ENCODE measurements at places on chromosomes 4 and X.

DNA sequence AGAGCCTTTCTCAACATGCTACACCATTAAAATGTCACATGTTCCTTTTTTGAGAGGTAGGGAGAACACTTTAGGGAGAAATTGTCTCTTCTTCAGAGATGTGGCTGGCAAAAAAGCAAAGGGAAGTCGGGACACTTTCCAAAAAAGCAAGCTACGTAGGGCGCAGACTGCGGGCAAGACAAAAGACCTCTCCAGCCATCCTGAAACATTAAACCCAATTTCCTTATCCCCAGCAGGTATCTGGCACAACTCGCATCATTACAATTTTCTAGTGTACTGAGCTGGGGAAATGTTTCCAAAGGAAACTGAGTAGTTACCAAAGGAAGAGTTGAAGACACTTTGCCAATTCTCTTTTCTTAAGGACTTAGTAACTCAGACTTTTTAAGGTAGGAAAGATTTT is 116.0 kb downstream of the PACRGL start:
- no peak for DNase-seq

DNA sequence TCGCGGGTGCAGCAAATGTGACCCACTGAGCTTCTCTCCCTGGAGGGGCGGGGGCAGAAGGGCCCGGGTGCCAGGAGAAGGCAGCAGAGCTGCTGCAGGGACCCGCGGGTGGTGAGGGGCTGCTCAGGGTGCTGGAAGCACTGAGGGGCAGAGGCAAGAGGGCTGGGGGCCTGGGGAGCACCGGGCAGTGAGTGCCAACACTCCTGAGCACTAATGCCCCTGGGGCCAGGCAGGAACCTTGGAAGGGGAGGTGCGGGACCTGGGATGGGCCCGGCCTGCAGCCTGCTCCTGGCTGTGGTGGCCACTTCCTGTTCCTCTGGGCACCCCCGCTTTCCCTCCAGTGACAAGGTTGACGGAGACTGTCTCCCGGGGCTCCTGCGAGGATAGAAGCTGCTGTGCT is 66.5 kb upstream of the ADRA2C start:
- no peak for DNase-seq

DNA sequence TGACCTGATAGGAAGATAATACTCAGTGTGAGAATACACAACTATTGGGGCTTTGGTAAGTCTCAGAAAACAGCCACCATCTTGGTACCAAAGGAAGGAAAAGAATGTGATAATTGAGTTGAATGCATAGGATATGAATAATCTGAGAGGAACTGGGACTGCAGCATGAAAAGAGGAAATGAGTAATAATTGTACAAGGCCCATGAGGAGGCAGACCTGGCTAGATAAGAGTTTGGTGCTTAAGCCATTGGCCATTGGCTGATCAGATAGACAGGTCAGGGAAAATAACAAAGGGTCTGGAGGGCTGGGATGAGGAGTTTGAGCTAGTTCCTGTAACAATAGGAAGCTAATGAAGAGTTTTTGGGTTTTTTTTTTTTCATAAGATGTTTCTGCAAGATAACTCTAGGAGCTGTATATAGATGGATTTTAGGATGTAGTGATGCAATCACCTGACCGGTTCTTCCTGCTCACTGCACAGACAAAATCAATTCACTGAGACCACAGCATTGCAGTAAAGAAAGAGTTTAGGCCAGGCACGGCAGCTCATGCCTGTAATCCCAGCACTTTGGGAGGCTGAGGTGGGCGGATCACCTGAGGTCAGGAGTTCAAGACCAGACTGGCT is 5.3 kb upstream of the TRMT2B start:
- DNase-seq = no peak

- DNase-seq = no peak
Measured at GRCh38 chr4:64756016-64756415, 346.8 kb upstream of the TECRL start.

Data from stimulated activated CD8-positive, alpha-beta memory T cell treated with anti-CD3 and anti-CD28 coated beads, Interleukin-7, amount 100 ng/mL, for 1 hour (primary cell).